ENCODE measurements at places on chromosomes 3 and 15.

- DNase-seq = no peak
Measured at GRCh38 chr3:19248143-19248542, 99.8 kb downstream of the KCNH8 start.

- no peak for DNase-seq
Measured at GRCh38 chr3:113377158-113377557, 64.1 kb downstream of the CFAP44 start.

DNA sequence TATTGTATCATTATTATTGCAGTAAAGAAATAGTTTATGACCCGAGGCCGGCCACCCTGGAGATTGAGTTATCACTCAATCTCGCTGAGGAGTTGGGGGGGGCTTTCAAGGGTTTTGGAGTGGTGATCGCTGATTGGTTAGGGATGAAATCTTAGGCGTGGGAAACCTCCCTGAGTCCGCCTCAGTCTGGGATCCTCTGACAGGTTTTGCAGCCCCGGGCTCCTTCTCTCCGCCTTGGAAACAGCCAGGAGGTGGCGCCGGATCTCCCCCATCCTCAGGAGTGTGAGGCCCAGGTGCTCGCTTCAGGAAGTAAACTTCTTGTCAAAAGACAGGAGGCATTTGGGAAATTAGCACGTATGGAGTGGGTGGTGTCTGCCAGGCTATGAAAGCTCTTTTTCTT lies 41.1 kb upstream of the SEC61A1 start:
- DNase-seq = no peak

DNA sequence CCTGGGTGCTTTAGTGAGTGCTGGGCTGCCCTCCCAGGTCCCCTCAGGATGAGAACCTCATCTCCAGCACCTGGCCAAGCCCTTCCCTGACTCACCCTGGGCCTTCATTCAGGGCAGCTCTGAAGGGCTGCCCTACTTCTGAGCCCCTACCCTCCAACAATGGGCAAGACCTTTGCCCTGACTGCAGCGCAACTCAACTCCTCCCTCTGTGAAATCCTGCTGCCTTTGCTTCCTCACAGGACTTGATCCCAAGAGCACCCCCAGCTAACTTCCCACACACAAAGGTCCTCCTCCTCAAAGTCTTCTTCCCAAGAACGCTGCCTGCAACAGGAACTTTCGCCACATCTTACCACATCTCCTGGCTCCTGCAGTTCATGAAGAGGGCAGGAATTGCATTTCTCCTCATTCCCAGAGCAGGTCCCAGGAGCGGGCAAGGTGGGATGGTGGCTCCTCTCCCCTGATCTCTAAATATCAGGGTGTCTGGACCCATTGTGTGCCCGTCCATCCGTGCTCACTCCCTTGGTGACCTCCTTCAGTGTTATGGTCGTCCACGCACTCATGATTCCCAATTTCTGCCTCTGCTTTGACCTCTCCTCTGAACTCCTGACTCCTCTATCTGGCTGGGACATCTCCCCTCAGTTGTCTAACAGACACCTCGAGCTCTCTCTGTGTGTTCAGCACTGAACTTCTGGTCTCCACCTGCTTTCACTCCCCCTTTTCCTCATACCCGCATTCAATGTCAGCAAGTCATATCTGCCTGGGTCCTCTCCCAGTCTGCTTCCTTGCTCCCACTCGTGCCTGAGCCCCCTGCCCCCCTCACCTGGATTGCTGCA lies 4.5 kb upstream of the SSUH2 start:
- no peak for DNase-seq

Measured in stimulated activated CD8-positive, alpha-beta memory T cell treated with anti-CD3 and anti-CD28 coated beads, Interleukin-7, amount 100 ng/mL, for 24 hours (primary cell).